ENCODE measurements at places on chromosomes 1 and 21.

DNA sequence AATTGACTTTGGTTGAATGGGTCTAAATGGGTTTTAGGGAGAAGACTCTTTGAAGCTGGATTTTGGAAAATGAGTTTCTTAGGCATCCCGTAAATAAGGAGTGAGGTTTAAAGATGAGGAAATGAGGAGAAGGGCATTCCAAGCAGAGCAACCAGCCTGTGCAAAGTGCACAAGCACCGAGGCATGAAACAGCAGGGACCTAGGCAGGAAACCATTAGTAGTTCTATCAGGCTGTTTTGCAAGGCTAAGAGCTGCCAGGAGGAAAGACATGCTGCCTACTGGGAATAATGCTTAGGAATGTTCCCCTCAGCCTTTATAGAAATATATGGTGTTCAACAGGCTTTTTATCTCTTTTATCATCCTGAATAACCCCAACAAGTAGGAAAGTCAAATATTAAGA is 153.1 kb upstream of the FGGY start:
- DNase-seq: no peak

DNA sequence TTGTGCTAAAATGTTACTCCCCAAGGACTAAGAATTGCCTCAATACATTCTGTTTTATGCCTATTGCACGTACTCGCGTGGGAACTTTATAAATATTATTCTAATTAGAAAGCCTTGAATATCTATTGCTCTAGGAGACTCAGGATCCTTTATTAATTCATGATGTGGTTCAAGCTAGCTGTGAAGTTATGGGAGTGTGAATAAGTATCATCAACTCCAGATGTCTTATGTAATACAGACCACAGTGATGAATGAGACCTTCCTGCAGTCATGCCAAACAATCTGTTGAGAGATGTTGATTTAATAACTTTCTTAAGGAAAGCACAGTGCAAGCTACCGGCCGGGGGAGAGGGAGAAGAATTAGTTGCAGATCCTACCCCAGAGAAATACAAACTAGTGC is 519.2 kb upstream of the ZP4 start:
- DNase-seq: no peak

DNA sequence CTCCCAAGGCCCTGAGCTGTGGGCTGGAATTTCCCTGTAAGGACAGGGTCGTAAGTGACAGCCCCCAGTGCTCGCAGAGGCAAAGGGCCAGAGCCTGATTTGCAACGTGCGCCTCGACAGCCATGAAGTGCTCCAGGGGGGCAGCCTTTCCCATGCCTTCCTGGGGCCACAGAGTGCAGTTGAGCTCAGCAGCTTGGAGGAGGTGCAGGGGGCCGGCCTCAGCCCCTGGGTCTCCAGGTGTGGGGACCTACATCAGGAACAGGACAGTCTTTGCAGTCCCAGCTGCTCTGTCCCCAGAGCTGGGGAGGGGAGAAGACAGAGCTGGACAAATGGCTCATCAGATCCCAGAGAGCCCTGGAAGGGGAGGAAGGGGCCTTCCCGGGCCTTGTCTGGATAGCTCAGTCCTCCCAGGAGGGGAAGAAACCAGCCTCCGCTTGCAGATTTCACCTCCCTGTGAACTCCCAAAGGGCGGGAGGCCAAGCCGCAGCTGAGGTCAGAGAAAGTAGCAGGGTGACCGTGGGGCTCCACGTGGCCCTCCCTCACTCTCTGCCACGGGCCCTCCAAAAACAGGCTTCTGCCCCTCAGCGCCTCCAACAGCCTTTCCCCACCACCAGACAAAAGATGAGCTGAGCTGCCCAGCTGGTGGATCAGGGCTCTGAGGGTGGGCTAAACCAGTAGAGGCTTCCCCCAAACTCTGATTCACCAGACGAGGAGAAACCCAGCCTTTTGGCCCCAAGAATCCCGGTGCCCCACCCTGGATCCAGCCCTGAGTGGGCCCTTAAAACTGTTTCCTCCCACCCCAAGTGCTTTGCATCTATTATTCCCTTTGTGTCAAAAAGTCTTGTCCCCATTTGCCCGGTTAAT is 76.5 kb downstream of the DHRS3 start:
- DNase-seq: no peak

GRCh38 chr1:167599957-167600581 is 30.0 kb upstream of the RCSD1 start:
- no peak for DNase-seq

GRCh38 chr21:32114419-32115035 is 164.3 kb downstream of the MIS18A start:
- no peak for DNase-seq

GRCh38 chr1:41317361-41317760 is 43.9 kb upstream of the FOXO6 start:
- DNase-seq: no peak

GRCh38 chr1:224770336-224770693 is 154.2 kb downstream of the CNIH3 start:
- no peak for DNase-seq

- no peak for DNase-seq
Observed at GRCh38 chr21:26405071-26405470, 168.0 kb downstream of the CYYR1 start.
